ENCODE measurements at places on chromosomes 13 and 19. TPM values are rescaled to one million over a fixed set of nuclear protein-coding genes. Genes with fewer than 3 reads are reported as not detected.

The TEX101 gene
- total RNA-seq, result not detected

The PSENEN gene
- total RNA-seq, result 32.9 TPM

The KLK10 gene
- not detected for total RNA-seq

The UBE2L5 gene
- not detected for total RNA-seq

The ATXN8OS gene
- total RNA-seq, result not detected

The IGFL2 gene
- total RNA-seq, result not detected

The KISS1R gene
- total RNA-seq, result not detected
